NAMALWA (cell line): ENCODE measurements at places on chromosomes 13 and 19.

GRCh38 chr13:37364956-37365355, 233.6 kb downstream of the POSTN start:
- DNase-seq, result no peak

GRCh38 chr13:88592105-88592504, 920.9 kb downstream of the SLITRK5 start:
- DNase-seq, result no peak

DNA sequence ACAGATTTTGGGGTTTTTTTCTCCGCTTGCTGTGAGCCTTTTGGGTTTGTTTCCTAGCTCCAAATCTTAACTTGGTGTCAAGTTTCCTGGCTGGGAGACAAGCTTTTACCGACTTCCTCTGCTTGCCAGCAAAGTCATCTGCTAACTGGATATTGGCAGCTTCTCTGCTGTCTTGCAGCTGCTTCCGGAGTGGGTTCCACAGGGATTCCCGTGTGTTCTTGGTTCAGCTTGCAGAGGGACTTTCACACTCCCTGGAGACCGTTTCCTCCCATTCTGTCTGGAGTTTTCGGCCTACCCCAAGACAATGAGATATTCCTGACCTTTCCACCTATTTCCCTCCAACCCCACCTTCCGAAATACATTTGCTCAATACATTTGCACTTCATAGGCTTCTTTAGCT, 2.2 kb upstream of the COLGALT1 start:
- no peak for DNase-seq

DNA sequence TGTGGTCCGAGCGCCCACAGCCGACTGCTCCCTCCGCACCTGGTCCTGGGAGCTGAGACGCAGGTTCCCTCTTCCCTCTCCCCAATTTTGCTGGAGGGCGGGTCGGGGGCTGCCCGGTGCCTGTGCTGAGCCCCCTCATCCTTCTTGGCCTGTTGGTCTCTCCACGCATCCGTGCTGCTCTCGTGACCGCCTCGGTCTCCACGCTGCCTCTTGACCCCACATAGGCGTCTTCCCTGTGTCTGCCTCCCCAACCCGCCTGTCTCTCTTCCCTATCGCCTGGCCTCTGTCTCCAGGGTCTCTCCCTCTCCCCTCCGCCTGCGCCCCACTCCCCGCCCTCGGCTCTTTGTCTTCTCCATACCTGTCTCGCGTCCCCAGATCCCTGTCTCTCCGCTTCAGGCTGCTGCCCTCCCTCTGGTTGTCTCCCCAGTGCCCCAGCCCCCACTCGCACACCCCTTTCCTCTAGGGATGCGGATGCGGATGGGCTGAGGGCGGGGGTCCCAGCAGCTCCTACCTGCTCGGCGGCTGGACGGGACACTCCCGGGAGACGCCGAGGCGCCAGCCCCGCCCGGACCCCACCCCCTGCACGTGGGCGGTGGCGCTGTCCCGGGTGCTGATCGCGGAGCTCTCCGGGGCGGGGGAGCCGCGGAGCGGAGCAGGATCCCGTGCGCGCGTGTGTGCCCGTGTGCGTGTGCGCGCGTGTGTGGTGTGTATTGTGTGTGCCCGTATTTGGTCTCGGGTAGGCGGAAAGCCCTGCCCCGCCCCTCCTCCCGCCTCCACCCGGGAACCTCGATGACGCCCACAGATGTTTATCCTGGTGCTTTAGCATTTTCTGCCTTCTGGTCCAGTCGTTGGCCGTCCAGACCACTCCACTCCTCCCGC, at the start of gene SYT5:
SYT5 (minus strand) TSS at position 684 of the 879 bp plus-strand sequence. CDS start 1,248 bp downstream, outside the sequence.
- DNase-seq, result no peak

DNA sequence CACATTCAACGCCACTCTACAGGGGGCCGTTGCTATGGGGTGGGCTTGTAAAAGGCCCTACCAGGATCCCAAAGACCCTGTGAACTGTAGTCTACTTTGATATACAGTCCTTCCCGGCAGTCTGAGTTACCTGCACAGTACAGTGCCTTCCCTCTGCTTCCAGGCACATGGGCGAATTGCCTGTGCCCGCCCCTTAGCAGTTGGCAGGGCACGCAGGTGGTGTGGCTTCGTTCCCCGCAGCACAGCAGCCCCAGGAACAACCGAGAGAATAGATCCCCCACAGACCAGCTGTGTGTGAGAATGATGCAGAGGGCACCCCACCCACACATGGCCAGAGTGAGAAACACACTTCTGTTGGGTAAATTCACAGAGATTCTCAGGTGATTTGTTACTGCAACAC, 60.6 kb downstream of the MRPL57 start:
- no peak for DNase-seq

GRCh38 chr19:11092181-11092538, 2.9 kb downstream of the LDLR start:
- DNase-seq, result no peak

DNA sequence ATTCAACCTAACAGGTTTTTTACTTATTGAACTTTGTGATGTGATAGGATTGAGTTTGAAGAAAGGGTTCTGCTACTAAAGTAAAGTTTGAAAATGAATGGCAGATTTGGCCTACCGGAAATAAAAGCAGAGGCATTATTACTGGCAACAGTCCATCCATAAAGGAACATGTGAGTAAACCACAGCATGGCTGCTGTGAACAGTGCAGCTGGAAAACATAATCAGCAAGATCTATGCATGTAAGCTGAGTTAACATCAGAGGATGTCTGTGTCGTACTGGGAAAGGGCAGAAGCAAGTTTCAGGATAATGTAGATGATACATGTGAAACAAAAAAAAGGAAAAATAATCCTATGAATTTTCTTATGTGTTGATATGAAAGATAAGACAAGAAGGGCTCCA, 87.6 kb downstream of the CYSLTR2 start:
- no peak for DNase-seq

- no peak for DNase-seq
Observed at GRCh38 chr19:56153507-56153906, 12.4 kb downstream of the ZNF444 start.

DNA sequence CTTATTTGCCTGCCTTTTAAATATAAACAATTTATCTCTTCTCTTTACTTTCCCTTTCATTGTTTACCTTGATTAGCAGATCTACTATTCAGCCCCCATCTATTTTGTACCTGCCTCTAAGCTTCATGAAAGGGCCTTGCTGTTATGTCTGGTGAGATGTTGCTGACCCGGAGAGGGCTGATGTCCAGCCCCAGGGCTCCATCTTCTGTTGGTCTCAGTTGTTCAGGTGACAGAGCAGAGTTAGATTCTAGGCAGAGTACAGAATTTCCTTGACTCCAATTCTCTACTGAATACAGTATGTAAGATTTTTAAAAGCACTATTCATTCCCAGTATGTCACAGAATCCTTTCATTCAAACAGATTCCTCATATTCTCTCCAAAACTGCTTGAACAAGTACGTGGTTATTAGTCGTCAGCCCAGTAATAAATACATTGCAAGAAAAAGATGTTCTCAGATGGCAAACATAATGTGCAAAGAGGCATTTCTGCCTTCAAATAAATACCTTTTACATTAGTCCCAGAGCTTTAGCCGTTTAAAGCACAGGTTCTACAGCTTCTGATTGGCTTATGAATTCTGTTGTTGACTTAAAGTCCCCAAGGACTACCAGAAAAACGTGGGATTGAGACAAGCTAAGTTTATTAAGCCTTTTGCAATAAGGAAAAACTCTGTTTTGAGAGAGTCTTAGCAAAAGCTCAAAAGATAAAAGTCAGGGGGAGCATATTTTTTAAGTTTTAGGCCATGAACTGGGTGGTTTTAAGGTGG, 159.1 kb downstream of the GPC5 start:
- no peak for DNase-seq

GRCh38 chr19:13417054-13417453, 89.2 kb downstream of the CACNA1A start:
- peak; percentile 45 for DNase-seq

- no peak for DNase-seq
Observed at GRCh38 chr13:99962242-99962641, 9.3 kb downstream of the ZIC5 start.

DNA sequence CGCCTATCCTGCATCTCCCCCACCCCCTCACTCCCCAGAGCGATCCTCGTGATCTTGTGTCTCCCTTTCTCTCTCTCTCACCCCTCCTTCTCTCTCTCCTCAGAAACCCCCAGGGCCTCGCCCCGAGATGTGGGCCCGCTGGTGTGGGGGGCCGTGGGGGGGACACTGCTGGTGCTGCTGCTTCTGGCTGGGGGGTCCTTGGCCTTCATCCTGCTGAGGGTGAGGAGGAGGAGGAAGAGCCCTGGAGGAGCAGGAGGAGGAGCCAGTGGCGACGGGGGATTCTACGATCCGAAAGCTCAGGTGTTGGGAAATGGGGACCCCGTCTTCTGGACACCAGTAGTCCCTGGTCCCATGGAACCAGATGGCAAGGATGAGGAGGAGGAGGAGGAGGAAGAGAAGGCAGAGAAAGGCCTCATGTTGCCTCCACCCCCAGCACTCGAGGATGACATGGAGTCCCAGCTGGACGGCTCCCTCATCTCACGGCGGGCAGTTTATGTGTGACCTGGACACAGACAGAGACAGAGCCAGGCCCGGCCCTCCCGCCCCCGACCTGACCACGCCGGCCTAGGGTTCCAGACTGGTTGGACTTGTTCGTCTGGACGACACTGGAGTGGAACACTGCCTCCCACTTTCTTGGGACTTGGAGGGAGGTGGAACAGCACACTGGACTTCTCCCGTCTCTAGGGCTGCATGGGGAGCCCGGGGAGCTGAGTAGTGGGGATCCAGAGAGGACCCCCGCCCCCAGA, 12.8 kb upstream of the TOMM40 start:
- DNase-seq, result no peak

DNA sequence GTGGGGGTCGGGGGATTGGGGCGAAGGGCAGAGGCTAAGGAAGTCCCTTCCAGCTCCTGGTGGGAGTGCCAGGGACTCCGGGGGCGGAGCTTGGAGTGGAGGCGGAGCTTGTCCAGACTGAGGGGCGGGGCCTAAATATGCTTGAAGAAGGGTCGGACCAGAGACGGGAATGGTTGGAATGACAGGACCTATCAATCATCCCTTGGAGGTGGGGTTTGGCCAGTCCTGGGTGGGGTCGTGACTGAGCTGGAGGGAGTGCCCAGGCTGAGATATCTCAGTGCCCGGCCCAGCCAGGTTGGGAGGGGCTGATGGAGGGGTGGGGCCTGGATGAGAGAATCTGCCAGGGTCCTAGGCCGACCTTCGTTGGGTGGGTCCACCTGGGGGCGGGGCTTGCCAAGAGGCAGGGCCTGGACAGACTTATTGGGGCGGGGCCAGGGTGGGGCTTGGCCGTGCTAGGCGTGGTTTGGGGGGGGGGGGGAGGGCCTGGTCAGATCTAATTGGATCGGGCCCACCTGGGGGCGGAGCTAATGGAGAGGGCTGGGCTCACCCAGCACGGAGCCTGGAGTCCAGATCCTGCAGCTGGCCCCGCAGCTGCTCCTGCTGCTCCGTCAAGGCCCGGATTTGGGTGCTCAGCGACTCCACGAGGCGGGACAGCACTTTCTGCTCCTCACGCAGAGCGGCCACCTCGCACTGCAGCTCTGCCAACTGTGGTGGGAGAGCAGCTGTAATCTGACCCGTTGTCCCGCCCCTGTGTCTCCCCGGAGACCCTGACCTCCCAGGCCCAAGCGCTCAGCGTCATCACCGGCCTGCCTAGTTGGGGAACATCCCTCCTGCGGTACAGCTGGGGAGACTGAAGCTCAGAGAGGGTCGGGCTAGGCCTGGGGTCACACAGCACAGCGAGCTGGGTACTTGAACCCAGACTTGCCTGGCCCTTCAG, 2.6 kb upstream of the WIZ start:
- peak; percentile 81 for DNase-seq
